ENCODE measurements at places on chromosomes 7 and 10.

DNA sequence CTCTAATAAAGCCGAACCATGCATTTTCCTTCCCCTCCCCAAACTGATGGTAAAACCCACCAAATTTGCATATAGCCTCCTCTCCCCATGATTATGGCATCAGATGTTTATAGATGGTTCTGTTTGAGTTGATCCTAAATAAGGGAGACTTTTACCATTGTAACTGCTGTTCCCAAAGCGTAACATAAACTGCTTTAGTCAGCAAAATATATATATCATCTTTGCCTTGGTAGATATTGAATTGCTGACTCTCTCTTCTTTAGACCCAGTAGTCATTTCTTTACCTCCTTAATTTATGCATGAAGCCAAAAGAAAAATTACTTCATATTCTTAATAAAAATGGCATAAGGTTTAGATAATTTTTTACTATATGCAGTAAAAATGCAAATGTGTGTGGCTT is 86.2 kb upstream of the LRGUK start:
- DNase-seq: no peak

- no peak for DNase-seq
Observed at GRCh38 chr7:138064856-138065357, 11.4 kb upstream of the AKR1D1 start.

DNA sequence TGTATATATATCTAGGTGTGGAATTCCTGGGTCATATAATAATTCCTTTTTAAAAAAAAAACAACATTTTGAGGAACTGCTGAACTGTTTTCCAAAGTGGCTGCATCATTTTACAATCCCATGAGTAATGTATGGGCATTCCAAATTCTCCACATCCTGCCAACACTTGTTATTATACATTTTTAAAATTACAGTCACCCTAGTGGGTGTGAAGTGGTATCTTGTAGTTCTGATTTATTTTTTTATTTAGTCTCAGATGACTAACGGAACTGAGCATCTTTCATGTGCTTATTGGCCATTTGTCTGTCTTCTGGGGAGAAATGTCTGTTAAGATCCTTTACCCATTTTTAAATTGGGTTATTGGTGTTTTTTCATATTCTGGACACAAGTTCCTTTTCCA is 12.0 kb upstream of the KLHL7 start:
- no peak for DNase-seq

DNA sequence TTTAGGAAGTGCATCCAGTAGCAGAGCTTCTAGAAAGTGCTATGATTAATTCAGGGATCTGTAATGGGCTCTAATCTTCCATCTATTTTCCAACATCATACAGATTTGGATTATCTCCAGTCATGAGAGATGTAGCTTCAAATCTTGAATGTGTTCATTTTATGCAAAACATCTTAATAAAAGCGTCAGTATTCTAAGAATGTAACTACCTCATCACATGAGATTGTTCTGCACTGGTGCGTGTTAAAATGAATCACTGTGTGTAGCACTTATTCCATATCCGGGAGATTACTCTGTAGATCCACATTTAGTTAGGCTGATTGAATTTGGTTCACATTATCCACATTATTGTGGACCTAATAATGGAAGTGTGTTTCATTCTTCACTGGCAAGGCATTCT is 344.9 kb upstream of the CHRM2 start:
- DNase-seq: no peak

GRCh38 chr10:37812290-37812689 is 45.1 kb downstream of the ZNF248 start:
- peak; percentile 3 for DNase-seq

DNA sequence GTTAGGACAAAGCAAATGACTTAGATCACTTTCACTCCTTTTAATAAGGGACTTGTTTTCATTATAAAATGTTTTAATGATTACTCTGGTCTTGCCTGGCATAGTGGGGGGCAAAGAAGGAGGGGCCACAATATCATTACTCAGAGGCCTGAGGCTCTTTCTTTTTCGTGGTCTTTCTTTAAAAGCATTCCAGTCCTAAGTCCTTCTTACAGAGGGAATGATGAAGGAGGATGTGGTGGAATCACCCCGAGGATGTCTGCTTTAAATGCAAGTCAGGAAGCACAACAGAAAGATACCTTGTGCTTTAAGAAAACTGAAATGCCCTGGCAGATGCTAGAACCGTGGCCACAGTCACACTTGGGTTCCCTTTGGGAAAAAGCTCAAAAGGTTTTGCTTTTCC is 379.1 kb downstream of the INHBA start:
- DNase-seq: no peak

DNA sequence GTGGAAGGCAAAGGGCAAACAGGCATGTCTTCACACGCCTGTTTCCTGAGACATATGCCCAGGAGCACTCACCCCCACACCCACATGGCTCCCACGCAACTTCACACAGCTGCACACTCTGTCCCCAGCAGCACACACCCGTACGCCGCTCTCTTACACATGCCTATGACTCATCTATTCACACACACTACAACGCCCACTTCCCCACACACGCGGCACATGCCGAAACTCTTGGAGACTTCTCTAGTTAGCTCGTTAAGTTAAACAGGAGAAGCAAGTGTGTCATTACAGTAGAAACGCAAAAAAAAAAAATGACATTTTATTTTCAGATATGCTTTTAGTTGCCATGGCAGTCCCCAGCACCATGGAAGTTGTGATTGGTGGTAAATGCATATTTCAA is 6.7 kb downstream of the CALN1 start:
- peak; percentile 32 for DNase-seq

DNA sequence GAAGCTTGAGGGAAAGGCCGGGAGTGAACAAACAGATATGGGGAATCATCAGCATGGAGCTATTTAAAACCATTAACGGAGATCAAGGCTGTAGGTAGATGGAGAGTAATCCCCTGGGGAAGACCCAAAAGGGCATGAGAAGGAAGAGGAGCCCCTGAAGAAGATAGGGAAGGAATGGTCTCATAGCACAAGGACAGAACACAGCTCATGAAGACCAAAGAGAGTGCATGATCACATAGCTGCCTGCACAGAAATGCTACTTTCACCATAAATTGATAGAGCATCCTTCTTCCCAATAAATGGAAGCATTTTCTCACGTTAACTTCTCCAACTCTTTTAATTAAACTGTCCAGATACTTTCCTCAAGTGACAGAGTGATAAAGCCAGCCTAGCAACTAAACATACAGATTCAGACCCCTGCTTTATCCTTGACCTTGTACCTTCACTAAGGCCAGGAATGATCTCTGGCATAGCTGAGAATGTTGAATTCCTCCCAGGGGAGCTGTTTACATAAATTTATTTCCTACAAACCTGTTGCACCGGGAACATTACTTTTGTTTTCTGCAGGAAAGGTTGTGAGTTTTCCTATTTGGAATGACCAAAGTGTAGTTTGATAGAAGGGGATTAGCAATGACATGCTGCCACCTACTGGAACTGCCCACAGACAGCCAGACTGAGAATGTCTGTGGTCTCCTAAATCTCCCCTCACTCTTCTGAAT is 110.8 kb upstream of the LRGUK start:
- peak; percentile 9 for DNase-seq

DNA sequence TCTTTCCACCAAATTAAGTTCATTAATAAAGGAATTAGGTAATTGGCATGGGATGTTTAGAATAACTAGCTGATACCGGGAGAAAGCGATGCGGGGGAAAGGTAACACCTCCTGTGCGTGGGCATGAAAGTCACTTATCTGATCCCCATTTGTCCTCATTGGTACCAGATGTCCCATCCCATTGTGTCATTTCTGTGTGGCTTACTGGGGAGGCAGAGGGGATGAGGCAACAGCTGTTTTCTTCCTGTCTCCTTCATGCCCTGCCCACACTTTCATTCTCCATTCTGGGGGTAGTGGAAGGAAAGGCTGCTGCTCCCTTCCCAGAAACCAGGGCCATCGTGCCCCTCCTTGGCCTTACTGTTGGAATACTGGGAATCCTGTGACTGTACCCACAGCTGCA is 27.1 kb downstream of the EEPD1 start:
- no peak for DNase-seq

GRCh38 chr10:127207081-127207480 is 10.7 kb upstream of the INSYN2A start:
- no peak for DNase-seq

- DNase-seq: no peak
Observed at GRCh38 chr7:100071018-100071723, 10.4 kb downstream of the ZNF3 start.

GRCh38 chr10:49791100-49791499 is 29.0 kb upstream of the OGDHL start:
- DNase-seq: peak; percentile 18

DNA sequence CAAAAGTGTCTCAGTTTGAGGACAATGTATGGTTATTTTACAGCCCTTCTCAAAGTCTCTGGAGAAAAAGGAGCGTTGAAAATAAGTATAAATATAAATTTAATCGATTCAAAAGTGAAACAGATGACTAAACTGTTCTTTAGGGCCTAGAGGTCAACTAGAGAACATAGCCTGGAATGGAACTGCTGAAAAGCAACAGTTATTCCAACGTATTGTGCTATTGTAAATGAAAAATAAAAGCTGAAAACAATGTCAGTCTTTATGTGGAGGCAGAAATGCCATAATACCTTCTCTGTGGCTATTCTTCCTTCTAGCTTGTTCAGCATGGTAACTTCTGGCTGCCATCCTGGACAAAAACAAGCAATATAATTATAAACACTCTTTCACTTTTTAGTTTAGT is 362.5 kb downstream of the ARL4A start:
- peak; percentile 9 for DNase-seq

GRCh38 chr7:85974176-85974575 is 669.5 kb upstream of the GRM3 start:
- peak; percentile 46 for DNase-seq

DNA sequence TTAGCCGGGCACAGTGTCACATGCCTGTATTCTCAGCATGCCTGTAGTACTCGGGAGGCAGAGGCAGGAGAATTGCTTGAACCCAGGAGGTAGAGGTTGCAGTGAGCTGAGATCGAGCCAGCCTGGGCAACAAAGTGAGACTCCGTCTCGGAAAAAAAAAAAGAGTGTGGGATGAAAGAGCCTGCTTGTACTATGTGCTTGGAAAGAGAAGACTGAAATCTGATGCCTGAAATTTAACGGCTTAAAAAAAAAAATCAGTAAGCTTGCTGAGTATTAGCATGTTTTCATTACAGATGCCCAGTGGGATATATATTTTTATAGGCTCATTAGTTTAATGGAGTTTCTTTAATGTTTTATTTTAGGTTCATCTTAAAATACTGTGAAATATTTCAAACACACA is 4.2 kb downstream of the NT5C2 start:
- DNase-seq: no peak

DNA sequence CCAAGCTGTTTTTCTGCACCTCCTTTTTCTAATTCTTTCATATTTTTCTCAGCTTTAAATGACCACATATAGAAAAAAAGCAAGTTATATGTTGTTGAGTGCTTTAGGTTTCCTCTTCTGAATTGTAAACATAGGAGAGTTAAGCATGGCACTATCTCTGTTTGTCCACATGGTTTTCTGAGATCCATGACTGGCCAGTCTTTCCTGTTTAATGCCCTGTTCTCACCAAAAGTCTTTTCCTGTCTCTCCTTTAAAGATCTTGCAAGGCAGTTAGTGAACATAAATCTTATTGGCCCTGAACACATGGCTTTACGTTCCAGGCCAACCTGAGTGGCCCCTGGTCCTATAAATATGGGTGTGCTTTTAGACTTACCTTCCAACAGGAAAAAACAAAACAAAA is 19.4 kb downstream of the TRPV5 start:
- DNase-seq: no peak

GRCh38 chr7:28530803-28531175 is 118.5 kb downstream of the CREB5 start:
- no peak for DNase-seq

- DNase-seq: peak; percentile 33
Observed at GRCh38 chr7:111765751-111766643, 203.7 kb upstream of the IMMP2L start.

GRCh38 chr7:101161692-101162471 is 3.5 kb downstream of the VGF start:
- no peak for DNase-seq

DNA sequence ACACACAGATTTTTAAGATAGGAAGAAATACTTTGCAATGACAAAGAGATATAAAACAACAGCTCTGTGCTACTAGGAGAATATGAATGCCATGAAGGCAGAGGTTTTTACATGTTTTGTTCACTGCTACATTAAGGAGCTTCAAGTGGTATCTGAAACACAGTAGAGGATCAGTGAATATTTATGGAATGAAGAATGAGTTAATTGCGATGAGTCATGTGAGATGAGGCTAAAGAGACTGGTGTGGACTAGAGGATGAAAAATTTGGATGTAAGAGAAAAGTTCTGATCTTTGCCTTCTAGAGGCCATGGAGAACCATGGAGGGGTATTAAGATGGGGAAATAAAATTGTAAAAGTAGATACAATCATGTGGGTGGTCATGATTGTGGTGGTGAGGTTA is 434.2 kb downstream of the PHTF2 start:
- no peak for DNase-seq

DNA sequence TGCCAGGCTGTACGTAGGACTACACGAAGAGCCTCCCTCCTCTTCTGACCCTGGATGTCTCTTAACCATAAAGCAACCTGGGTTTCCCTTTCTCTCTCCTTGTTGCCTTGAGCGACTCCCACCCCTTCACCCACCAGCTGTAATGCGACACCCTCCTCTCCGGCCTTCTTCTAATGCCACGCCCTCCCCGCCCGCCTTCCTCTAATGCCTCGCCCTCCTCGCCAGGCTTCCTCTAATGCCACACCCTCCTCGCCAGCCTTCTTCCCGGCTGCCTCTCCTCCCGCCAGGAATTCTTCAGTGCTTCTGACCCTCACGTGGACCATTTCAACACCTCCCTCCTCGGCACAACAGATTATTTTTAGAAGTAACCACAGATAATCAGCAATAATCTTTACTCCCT is 348.5 kb upstream of the SHH start:
- no peak for DNase-seq

DNA sequence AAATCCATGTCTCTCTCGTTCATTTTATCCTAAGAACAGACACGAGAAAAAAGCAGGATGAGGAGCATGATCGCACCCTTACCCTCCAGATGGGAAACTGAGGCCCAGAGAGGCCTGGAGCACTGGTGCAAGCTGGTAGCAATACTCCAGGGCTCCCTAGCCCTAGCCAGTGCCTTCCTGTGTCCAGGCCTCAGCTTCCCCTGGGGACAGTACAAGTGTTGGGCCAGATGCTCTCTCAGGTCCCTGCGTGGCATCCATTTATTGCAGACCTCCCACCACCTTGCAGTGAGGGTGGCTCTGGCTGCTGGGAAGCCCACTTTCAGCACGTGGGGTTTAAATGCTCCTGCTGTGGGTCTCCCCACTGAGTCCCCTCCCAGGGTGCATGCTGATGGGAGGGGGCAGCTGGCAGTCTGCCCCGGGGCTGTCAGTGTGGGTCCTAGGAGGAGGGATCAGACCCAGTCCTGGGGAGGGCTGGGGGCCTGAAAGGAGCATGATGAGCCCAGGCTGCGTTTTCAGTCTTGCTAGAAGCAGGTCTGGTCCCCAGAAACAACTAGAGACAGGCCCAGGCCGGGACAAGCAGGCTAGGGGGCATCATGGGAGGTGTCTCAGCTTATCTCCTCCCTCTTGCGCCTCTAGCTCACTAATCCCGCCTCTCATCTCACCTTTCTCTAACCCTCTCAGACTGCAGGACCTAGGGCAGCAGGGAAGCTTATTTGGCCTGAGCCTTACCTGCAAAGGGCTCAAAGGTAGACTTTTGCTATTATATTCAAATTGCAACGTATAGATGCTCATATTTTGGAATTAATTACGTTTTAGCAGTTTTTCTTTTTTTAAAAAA is 662 bp upstream of the PPIF start:
- no peak for DNase-seq

- DNase-seq: peak; percentile 91
Observed at GRCh38 chr7:113100121-113100603, 13.5 kb upstream of the GPR85 start.
